Adipocyte (in vitro differentiated cells): ENCODE measurements at places on chromosomes 11 and 22.
A peak's percentile ranks its signal among the peaks of the same experiment; 100 is the strongest.

DNA sequence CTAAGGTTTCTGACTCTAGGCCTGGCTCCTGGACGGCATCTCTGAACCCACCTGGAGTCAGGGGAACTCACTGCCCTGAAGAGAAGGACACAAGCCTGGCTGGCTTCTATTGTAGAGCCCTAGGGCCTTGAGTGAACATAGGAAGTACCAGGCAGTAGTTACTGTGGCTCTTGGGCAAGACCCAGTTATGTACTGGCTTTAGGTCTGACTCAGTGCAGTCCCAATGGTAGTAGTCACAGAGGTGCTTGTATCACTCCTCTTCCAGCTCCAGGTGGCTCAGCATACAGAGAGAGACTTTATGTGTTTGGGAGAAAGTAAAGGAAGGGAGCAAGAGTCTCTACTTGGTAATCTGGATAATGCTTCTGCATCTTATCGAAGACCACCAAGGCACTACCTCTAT is 13.9 kb upstream of the PAK1 start:
- DNase-seq: no peak

GRCh38 chr11:24903555-24903954 is 406.7 kb downstream of the LUZP2 start:
- no peak for DNase-seq

DNA sequence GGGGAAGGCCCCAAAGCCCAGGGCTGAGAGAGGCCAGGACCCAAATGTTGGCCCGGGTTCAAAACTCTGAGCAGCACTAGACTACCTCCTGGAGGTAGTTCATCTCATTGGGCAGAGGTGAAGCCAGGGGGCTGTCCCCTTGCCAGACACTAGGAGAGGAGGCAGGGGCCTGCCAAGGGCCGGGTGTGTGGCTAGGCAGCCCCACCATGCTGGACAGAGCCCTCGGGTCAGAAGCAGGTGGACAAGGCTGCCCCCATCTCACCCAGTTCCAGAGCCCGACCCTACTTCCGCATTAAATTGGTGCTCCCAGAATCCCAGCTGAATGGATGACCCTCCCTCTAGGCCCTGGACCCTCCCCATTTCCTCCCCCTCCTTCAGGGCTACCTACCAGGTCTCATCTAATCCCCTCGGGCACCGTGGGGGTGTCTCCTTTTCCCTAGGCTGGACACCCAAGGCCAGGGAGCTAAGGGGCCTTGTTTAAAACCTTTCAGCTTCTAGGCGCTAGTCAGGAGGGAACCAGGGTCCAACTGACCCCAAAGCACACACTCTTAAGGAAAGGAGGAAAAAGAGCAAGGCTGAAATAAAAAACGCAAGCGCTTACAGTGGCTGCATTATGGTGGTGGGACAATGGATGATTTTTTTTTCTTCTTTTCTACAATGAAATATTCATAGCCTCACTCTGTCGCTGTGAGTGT is 72.1 kb upstream of the TCF20 start:
- DNase-seq: no peak

- no peak for DNase-seq
Observed at GRCh38 chr11:2357246-2357645, 19.9 kb upstream of the CD81 start.

DNA sequence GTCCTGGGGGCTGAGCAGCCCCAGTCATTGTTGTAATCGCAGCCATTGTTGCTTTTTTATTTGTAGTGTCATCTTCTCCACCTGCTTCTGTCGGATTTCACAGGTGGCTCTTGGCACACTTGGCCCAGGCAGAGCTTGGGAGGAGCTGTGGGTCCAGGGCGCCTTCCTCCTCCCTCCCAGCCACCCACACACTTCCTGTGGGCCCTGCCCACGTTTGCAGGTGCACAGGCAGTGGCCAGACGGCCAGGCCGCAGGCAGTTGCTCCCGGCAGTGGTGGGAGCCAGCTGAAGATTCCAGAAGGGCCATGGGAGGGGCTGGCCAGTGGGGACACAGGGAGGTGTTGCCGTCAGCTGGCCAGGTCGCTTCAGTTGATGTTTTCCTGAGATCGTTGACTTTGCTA is 1191.9 kb downstream of the BRD1 start:
- DNase-seq: no peak

DNA sequence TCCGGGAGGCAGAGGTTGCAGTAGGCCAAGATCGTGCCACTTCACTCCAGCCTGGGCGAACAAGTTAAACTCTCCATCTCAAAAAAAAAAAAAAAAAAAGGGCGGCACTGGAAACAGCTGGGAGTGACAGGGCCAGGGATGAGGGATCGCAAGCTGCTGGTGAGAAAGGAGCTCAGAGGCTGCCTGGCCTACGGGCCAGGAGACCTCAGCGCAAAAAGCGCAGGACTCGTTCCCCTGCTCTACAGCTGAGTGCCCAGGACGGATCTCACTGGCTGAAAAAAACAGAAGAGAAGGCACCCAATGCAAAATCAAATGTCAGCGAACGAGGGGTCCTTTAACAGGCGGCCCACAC is 650 bp upstream of the NUP50 start:
- peak; percentile 57 for DNase-seq

GRCh38 chr11:17894929-17895658 is 117.8 kb downstream of the SERGEF start:
- no peak for DNase-seq
